ENCODE measurements at places on chromosomes 1 and 21.

DNA sequence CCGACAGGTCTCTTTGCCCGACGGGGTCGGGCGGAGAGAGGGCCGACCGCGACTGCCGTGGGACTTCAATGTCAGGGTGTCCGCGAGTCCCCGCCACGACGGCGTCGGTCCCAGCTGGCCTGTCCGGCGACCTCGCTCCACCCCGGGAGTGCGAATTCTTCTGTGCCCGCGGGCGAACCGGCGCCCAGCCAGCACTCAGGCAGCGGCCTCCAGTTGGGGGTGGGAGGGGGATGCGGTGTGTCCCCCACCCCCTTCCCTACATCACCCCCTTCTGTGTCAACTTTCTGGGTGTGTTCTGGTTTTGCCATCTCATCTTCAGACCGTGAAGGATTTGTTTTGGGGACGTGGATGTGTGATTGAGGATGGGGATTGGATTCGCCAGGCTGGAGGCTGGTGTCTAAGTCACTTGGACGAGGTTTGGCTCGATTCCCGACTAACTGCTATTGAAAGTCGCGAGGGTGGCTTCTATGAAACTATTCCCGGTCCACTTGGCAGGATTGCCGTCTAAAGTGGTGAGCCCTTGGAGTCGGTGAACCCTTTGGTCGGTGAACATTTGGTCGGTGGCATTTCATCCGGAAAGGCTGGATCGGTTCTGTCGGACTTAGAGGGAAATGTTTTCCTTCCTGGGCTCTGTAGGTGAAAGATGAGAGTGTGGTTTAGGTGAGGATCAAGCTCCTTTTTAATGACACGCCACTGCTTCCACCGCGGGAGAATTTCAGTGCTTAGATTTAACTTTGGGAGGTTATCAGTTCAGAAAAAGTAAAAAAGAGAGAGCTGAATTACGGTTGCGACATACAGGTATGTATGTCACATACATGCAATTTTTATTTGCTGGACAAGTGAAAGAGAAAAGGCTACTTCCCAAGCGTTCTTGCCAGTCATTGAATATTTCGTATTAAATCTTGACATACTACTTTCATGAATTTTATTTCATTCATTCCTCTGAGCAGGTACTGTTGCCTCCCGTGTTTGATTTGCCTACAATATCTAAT lies 771 bp downstream of the ABCD3 start:
- DNase-seq, result no peak

DNA sequence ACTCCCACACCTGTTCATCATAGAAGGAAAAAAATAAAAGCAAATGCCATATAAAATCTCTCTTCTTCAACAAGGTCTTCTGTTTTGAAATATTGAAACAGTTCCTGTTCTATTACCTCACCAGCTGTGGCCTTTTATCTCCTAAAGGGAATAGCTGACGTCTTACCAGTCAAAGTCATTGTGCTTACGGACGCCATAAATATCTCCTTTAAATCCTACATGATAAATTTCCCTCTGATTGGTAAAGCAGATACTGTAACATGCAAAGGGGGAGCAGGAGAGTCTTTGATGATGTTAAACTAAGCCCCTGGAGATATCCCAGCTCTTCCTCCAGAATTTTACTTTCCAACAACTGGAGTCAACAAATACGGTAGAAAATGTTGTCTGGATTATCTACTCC lies 168.4 kb downstream of the ZC3H11B start:
- DNase-seq, result no peak

GRCh38 chr1:20775700-20776099 lies 11.4 kb downstream of the HP1BP3 start:
- DNase-seq, result no peak

GRCh38 chr1:196063294-196063693 lies 544.9 kb downstream of the KCNT2 start:
- no peak for DNase-seq

DNA sequence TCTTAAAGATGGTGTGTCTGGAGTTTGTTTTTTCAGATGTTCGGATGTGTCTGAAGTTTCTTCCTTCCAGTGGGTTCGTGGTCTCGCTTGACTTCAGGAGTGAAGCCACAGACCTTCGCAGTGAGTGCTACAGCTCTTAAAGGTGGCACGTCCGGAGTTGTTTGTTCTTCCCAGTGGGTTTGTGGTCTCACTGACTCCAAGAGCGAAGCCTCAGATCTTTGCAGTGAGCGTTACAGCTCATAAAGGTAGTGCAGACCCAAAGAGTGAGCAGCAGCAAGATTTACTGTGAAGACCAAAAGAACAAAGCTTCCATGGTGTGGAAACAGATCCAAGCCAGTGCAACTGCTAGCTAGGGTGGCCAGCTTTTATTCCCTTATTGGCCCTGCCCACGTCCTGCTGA lies 1430.4 kb upstream of the B3GALT2 start:
- no peak for DNase-seq

Measured in stimulated activated CD8-positive, alpha-beta memory T cell treated with anti-CD3 and anti-CD28 coated beads, Interleukin-7, amount 100 ng/mL, for 1 hour (primary cell).